ENCODE measurements at places on chromosomes 11 and 22.

DNA sequence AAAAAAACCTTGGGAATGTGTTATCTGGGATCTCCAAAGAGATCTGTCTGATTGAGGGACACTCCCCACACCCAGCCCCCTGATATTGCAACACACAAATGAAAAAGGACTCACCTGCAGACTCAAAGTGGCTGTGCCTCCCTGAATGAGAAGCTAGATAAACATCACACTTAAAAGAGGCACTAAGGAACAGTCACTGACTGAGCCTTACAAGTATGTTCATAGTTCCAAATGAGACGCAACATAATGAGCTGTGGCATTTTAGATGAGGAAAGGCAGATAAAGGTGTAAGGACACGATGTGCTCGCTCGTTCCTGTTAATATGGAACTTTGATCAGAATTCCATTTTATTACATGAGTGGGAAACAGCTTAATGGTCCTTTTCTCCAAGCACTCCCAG, 21.0 kb upstream of the CFAP300 start:
- no peak for DNase-seq

GRCh38 chr11:6129011-6129410, 21.5 kb downstream of the OR56B4 start:
- DNase-seq, result no peak

- DNase-seq, result no peak
These were observed 16.1 kb downstream of the COMMD9 start for GRCh38 chr11:36273110-36273509.

DNA sequence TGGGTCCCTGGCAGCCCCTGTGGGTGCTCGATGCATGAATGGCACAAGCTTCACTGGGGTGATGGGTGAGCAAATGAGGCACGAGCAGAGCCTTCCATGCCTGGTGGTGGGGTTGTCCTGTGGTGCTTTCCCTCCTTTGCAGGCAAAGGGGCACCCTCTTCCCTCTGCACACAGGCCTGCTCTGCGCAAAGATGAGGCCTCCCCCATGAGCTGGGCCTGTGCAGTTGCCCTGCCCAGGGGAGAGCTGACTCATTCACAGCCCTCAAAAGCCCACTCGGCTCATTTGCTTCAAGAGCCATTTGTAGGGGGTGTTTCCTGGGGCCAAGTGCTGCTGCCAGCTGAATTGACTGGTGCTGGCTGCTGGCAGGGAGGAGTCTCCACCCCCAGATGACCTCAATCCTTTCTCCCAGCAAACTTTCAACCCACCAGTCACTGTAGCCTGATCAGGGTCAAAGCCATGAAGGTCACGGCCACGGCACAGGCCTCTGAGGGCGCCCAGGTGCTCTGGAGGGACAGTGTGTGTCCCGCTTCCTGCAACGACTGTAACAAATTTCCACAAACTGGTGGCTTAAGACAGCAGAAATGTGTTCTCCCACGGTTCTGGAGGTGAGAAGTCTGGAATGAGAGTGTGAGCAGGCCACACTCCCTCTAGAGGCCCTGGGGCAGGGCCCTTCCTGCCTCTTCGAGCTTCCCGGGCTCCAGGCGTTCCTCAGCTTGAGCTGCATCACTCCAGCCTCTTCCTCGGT, 48.8 kb upstream of the ANO1 start:
- peak; percentile 41 for DNase-seq

GRCh38 chr22:29886596-29886995, 3.6 kb downstream of the MTMR3 start:
- DNase-seq, result no peak

GRCh38 chr11:69915151-69915500, 95.9 kb upstream of the FGF3 start:
- no peak for DNase-seq

GRCh38 chr11:130118165-130118564, 41.4 kb upstream of the ST14 start:
- DNase-seq, result no peak

GRCh38 chr11:129910360-129910759, 15.0 kb upstream of the NFRKB start:
- no peak for DNase-seq
